ENCODE measurements at places on chromosomes 12 and 14.

DNA sequence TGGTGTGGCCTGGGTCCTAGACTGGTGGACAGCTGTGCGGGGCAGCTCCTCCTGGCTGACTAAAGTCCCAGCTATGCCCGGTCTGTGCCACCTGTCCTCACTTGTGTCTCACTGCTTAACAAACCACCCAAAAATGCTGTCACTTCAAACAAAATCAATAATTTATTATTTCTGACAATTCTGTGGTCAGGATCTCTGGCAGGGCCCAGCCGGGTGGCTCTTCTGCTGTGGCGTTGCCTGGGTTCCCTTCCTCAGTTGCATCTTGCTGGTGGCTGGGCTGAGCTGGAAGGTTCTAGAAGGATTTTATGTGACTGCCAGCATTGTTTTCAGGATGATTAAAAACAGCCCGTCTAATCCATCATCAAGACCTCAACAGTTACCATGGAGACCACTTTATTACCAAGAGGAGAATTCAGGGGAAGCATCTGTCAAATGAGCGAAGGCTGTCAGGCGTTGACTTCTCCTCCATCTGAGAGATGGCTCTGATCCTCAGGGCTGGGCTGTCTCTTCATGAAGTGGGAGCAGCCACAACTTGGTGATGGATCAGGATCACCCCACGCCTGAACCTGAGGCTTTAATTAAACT, 280.6 kb upstream of the SFSWAP start:
- no peak for DNase-seq

- DNase-seq: no peak
These were observed 105.8 kb downstream of the PAH start for GRCh38 chr12:102811110-102811737.

- DNase-seq: no peak
These were observed 807 bp upstream of the SLC16A7 start for GRCh38 chr12:59594943-59595500.

GRCh38 chr12:124626971-124627411, 59.6 kb upstream of the NCOR2 start:
- DNase-seq: no peak

DNA sequence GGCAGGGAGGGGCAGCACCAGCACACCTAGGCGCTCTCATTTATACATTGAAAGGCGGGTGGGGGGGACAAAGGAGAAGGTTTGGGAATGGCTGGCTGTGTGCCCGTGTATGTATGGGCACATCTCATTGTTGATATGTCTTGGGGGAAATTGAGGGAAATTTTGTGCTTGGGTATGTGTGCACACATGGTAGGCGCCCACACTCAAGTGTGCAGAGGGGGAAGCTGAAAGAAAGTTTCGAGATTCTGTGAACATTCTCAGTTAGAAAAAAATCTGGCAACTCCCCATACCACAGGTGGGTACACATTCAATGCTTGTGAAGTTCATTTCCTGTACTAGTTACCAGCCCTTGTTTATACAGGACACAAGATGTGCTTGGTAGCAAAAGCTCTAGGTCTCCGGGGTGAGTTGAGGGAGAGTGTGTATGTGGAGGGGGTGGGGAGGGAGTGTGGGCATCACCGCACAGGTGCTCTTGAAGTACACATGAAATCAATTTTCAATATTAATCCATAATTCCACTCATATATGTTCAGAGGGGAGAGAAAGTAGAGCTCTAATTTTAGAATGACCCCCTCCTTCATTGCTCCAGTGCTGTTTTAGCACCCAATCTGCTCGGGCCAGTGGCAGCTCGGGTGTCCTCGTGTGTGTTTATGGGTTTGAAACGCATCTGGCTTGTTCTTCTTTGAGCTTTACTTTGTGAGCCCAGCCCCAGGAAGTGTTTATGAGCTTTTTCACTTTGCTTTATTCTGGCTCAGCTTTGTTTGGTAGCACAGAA, 286.0 kb downstream of the ZFP36L1 start:
- DNase-seq: no peak

DNA sequence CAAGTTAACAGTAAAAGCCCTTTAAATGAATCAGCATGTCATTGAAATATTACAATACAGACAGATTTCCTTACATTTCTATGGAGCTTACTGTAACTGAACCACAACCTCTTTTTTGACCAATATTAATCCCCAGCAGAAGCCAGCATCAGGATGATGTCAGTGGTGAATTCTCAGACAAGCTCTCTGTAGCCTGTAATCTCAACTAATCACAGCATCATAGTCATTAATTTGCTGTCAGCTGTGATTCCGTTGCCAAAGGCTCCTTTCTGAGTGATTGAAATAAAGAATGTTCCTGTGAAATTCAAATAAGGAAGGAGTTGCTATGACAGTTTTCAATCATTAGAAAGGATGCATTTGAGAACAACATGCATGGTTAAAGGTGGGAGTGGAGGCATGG, 323.1 kb downstream of the PDZRN4 start:
- no peak for DNase-seq

GRCh38 chr12:27709212-27709931, 1.3 kb upstream of the MRPS35 start:
- no peak for DNase-seq

- DNase-seq: no peak
These were observed 990.1 kb downstream of the TMTC2 start for GRCh38 chr12:83676781-83677295.

DNA sequence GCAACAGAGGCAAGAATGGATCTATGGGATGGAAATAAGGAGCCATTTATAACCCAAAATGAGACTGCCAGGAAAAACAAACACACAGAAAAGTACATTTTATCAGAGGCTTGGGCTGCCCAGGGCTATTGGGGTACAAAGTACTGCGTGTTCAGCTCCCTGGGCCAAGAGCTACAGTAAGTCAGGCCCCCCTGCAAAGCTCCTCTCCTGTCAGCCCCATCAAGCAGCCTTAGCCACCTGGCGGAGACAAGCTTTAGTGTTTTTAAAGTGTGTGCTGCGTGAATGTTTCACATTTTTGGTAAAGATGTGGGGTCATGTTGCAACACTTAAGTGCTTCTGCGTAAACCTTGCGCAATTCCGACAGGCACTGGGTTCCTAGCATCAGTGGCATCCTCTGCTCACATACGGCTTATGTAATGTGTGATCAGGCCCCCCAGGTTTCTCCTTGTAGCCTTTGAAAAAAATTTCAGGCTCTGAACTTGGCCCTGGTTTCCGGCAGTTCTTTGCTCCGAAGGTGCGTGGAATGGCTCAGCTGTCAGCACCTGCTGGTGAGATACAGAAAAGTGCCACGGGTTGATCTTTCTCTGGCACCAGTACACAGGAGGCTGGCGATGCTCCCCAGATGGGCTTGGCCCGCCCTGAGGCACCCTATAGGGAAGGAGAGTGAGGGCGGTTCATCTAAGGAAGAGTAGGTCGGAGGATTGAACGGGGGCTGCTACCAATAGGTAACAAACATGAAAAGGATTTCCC, 198.7 kb upstream of the EEA1 start:
- DNase-seq: no peak

DNA sequence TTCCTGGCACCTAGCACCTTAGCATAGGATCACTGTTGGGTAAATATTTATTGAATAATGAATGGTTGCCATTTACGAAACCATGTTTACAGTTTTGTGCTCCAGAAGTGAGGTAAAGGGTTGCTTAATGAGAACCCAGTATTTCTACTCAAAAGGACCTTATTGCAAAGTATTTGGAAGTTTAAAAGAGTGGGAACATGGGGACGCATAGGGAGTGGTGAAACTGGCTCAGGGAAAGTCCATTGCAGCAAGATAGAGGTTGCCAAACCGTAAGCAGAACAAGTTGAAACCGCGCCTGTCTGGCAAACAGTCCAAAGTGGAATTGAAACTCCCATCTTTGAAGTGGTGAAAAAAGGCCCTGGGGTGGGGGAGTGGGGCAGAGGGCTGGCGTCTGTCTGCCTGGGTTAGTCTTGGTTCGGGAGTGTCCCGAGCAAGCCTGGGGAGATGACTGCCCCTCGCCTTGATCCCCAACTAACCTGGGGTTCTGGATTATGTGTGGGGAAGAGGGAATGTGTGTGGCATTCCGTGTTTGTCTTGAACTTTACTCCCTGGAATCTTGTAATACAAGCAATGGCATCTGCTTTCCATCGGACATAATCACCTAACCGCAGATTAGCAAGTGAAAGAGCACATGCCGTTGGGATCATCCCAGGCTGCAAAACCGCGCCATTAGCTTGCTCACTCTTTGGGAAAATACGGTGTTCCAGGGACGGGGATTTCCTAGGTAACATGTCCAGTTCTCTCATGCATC, 7.2 kb downstream of the ALDH2 start:
- no peak for DNase-seq

DNA sequence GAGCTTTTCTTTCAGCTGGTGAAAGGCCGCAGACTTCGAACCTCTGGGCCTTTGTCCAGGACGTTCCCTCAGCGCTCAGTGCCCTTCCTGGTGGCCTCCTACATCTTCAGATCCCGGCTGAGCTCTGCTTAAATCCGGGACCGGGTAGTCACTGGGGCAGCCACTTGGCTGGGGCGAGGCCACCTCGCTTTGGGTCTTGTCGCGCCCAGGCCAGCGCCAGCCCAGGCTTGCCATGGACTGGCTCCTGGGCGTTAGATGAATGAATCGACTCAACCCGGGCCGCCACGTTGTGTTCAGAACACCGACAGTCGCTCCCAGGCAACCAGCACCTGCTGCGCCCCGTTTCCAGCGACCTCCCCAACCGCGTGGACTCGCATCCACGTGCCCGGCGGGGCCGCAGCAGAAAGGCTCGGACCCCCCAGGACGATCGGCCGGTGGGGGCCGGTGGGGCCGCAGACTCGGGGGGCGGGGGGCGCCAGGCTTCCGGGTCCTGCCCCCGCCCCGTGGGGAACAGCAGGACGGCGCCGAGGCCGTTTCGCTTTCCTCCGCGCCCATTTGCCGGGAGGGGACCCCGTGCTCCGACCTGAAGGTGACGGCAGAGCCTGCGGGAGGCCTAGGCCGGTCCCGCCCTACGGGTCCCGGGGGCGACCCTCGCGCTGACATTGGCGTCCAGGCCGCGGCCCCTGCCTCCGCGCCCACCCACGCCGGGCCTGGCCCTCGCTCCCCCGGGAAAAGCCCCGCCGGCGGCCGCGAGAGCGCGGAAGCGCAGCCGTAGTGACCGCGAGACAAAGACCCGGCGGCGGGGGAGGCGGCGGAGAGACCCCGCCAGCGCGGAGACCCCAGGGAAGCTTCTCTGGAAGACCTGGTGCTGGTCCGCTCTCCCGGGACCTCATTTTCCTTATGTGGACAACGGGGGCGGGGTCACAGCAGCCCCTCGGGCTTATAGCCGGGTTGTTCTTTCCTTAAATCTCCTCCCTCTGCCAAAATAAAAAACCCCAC, 37.3 kb upstream of the RCOR1 start:
- DNase-seq: no peak

GRCh38 chr14:31025367-31026076, at the start of gene AP4S1:
TSS of gene AP4S1 (plus strand) at chr14:31025649. CDS start at chr14:31066197, 40,548 bp downstream.
- DNase-seq: peak; percentile 67

DNA sequence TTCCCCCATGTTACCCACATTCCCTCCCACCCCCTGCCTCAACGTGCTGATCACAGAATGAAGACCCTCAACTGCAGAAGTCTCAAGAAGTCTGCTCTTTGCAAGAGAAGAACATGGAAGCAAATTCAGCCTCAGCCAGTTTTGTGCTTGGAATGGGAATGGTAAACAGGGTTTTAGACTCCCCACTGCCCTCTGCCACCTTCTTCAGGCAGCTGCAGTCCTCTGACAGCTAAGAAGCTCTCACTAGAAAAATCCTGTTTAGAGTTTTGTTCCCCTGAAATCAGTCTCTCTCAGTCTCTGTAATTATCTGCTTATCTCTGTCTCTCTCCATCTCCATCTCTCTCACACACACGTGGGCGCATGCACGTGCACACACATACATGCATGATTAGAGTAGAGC, 85.4 kb downstream of the CRACR2A start:
- no peak for DNase-seq

- no peak for DNase-seq
These were observed 257.1 kb downstream of the SYT10 start for GRCh38 chr12:33182485-33182884.

DNA sequence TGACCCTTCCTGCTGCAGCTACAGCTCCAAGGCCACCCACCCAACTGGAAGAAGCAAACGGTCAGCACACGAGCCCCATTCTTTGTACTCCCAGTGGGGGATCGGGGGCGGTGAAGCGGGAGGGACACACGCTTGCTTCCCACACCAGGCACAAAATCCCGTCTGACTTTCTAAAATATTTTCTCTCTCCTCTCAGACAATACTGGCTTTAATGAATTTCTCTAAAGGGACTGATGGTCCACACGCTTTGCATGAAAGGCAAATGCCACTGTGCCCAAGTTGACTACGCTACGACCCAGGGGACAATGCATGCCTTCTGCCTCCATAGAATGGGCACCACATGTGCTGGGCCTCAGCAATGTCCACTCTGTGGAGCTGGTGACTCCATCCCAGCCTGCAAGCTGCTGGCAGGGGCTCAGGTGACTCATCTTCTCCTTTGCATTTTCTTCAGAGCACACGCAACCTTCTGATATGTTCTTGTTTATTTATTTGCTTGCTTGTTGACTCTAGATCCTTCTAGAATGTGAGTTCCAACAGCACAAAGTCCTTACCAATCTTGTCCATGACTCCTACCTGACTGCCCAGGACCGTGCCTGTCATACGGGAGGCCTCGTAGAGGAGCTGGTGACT, 15.6 kb downstream of the SYNE3 start:
- DNase-seq: no peak

DNA sequence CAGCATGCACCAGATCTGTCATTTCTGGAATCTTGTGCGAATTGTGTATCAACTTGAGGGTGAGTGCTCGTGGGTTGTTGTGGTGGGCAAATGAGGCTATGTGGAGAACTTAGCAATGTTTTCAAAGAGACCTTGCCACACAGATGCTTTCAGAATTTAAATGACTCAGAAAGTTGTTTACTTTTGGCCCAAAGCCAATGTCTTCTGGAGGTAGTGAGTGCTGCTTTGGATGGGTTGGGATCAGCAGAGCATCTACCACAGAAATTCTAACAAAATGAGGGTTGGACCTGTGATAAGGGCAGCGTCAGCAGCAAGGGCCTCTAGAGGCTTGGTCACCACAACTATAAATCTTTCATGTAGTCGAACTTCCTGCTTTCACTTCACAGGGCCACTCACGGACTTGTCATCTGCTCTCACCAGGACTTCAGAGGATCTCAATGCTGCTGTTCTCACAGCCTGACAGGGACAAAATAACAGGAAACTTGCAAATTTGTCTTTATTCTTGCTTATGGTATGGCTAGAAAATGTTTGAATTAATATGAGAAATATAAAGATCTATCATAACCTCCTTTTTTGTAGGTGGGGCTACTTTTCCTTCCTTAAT, 111.4 kb downstream of the DACT1 start:
- no peak for DNase-seq

- no peak for DNase-seq
These were observed 26.0 kb upstream of the SPATA7 start for GRCh38 chr14:88359500-88359899.

GRCh38 chr12:52372216-52373154, 5.2 kb upstream of the KRT85 start:
- peak; percentile 76 for DNase-seq

GRCh38 chr12:116244474-116245090, 32.9 kb downstream of the MED13L start:
- no peak for DNase-seq
